NCI-H2081 (cell line): ENCODE measurements at places on chromosomes 1 and 21.

DNA sequence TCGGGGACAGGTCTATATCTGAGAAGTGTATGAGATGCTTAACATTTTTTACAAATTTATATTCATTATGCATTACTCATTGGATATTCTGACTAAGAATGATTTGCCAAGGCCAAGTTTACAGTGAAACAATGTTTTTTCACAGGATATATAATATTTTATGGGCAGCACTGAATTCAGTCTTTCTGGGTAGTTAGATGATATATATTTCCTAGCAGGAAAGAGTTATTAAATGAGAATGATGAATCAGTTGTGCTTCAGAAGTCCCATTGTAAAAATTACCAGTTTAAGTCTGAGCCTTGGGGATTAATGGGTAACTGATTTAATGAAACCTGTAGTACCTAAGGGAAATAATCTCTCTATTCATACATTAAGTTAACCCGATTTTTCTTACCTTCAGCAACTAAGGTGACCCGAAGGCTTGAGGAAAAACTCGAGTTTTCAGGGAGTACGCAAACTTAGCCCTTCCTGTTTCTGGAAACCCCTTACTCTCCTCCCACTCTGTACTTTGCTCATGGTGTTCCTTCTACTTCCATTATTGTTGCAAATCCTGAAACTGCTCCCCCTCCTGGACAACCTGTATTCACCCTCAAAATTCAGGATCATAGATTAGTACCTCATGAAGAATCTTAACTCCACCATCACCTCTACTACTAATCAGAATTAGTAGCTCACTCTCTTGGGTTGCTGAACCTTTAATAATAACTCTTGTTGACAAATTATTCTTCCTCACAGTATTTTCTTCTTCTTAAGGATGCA is 135.1 kb downstream of the AK5 start:
- no peak for DNase-seq

DNA sequence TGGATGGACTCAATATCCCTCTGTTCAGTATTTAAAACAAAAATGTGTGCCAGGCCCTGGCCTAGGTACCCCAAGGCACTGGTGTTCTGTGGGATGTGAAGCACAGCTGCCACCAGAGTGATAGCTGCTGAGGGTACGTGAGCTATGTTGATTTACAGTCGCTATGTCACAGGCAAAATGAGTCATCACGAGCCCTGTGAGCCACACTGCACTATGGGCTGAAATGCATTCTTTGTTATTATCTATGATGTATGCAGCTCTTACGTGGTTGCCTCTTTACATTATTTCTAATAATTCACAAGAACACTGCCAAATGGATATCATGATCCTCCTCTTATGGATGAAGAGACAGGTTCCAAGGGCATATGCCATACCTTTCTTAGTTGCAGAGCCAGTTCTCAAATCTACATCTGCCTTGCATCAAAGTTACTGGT is 2.1 kb downstream of the TEX38 start:
- DNase-seq: no peak

DNA sequence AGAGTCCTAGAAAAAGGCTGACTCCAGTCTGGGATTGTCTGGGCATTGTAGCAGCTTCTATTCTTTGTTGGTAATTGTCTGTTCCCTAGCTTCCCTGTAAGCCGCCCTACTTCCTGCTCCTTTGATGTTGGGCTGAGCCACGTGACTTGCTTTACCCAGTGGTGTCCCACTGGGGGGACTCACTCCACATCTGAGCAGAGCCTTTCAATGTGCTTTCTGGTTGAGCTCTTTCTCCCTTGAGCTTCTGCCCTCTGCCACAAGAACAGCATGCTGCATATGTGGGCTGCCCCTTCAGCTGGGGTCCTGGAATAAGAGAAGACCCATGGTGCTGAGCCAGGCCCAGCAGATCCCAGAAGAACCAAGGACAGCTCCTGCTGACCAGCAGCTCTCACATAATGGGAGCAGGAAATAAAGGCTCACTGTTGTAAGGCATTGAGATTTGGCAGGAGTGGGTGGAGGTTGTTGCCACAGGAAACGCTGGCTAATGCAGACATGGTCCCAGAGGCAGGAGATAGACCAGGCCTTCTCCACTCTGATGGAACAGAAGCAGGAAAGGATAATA is 276.3 kb upstream of the GJB5 start:
- no peak for DNase-seq

DNA sequence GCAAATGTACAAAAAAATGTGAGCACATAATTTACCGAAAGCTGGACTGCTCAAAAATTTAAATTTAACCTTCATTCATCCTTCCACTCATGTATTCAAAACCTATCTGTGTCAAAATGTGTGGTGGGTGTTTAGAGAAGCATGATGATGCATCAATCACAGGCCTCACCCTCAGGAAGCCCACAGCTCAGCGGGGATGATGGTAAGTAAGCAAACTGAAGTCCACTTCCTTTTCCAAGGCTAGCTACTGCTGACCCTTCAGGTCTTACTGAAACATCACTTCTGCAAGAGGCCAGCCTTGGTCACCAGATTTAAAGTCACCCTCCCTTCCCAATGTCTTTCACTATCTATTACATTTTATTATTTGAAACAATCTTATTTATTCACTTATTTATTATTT is 254.5 kb downstream of the DNM3 start:
- DNase-seq: no peak

- DNase-seq: no peak
These were observed 58.4 kb downstream of the PLXNA2 start for GRCh38 chr1:208185801-208186231.

GRCh38 chr1:218474128-218474527 is 129.0 kb downstream of the TGFB2 start:
- no peak for DNase-seq

- DNase-seq: no peak
These were observed 8.0 kb upstream of the SVBP start for GRCh38 chr1:42825036-42825851.

DNA sequence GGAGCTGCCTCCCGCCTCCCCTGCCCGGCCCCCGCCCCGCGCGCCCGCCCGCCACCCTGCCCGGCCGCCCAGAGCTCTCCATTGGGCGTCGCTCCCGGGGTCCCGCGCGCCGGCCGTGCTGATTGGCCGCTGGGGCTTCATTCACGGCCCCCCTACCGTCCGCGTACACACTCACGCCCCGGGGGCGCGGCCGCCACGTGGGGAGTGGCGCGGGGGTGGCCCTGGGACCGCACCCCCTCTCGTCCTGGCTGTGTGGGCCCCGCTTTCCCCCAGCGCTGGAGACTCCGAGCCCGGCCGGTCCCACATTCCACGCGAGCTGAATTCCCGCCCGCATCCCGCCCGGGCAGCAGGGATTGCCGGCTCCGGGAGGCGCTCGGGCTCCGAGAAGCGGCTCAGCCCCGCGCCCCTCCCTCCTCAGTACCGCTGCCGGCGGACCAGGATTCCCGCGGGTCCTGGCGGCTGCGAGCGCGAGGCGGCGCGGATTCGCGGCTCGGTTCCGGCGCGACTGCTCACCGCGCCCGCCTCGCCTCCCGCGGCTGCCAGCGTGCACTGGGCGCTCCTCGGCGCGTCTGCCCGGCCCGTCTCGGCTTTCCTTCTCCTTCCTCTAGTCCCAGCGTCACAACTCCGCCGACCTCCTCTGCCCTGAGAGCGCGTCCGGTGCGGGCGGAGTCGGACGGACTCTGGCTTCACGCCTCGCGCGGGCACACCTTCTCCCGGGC is 450 bp upstream of the POU3F1 start:
- peak; percentile 86 for DNase-seq

DNA sequence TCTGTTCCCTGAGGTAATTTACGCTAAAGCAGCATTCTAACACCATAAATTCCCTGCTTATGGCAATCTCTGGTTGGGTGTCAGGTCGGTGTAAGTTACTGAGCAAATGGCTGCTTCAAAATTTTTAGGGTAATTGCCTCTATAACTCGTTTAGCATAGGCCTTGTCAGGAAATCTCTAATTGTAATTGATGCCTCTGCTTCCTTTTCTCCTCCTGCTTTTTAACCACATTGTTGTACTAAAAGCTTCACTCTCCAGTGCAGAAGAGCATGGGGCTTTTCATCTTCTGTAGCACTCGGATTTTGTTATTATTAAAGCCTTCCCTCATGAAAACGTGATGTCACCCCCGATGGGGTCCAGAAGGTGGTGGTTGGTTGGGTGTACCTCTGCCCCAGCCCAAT is 141.6 kb upstream of the NBPF11 start:
- no peak for DNase-seq

DNA sequence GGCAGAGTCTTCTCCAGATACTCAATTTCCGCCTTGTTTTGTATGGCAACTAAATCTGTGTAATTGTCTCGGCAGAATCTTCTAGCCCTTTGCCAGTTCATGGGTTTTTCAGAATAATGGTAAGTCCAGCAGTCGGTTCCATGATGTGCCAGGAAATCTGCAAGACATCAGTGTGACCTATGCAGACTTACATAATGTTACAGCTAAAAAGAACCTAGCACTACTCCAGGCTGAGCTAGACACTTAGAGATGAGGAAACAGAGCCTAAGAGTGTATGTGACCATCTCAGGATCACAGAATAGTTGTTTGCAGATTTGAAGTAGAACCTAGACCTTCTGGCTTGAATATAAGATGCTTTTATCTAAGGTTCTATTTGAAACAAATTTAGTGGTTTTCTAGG is 2.8 kb downstream of the SELL start:
- DNase-seq: no peak

GRCh38 chr1:17021896-17022295 is 10.2 kb upstream of the ATP13A2 start:
- no peak for DNase-seq

DNA sequence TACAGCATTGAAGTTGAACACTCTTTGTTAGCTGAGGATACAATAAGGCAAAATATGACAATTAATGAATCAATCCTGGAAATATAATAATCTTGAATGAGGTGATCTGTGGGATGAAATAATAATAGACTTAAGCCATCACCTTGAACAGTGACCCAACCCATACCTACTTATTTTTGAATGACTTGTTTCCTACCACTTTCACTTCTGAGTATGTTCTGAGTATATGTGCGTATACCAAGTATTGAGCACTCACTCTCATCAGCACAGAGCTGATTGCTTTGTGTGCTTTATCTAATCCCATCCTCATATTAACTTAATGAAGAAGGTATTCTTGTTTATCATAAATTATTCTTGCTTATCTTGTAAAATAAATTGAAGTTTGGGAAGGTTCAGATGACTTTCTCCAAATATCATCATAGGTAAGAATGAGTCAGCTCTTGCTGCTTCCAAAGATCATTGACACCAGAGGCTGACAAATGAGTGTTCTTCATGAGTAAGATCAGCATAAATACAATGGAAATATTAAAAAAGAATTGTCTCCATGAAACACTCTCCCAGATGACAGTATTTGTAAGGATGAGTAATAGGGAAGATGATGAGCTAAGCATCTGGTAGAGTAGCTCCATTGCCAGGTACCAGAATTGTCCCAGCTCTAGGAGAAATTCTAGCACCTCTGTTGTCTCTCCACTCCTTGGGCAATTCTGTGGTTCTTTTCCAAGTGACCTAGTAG is 198.1 kb upstream of the KIAA0040 start:
- no peak for DNase-seq

DNA sequence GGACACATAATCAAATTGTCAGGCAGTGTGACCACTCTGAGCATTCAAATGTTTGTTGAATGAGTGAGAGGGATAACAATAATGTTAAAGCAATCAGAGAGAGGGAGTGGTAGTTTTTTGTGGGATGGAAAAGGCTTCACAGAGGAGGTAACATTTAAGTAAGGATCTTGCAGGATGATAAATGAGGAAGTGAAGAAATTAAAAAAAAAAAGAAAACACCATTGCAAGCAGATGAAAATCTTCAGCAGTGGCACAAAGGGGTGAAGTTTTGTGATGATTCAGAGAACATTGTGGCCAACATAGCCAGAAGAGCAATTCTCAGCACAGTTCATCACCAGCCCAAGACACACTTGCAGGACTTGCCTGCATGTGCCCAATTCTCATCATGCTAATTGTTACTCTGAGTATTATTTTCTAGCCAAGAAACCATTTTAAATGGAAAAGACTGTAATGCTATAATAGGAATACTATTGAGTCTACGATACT is 35.0 kb downstream of the OVGP1 start:
- no peak for DNase-seq

DNA sequence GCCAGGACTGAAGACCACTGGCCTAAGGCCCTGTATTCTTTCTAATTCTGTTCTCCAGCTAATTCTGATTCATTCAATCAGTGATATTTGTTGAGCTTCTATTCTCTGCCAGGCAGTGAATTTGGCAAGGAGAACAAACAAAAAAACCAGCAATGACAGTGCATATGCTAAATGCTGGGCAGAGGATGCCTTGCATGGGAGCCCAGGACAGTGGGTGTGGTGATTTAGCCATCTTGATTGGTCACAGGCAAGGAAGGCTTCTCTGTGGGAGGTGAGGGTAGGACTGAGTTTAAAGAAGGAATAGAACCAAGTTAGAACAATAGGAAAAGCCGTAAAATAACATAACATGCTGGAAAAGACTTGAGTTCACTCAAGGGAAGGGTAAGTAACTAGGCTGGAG is 9.2 kb upstream of the CPT2 start:
- DNase-seq: no peak

GRCh38 chr1:171379846-171380245 is 65.9 kb downstream of the FMO4 start:
- no peak for DNase-seq

DNA sequence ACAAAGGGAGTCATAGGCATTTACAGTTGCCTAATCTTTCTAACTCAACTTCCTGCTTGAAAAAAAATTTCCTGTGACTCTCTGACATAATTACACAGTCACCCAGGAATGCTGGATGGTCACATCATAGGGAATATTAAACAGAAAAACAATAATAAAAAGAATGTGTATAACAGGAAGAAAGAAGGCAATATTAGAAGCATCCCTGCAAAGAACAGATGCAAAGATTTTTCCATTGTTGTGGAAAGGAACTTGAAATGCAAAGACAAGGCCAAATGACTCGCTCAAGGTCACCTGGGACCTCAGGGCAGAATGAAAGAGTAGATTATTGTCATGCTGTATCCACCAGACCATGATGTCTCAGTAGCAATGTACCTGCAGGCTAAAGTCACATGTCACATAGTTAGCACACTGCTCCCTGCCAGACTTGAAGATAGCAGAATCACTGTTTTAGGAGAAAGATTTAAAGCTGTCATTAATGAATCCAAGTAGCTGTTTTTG is 184.3 kb downstream of the CYYR1 start:
- no peak for DNase-seq

DNA sequence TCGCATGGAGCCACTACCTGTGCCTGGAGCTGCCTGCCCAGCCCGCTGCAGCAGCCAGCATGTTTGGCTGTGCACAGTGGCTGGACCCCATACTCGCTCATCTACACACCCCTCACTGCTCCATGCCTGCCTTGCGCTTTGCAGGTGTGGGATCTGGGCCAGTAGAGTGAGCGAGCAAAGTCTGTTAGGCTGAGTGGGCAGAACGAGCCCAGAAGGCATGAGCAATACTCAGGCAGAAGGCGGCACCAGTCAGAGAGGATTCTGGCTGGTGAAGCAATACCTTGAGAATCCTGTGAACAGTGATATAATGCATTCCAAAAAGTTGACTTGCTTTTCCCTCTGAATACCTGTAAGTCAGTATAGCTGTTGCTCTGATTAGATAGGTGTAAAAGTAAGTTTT is 816.4 kb downstream of the KCNT2 start:
- no peak for DNase-seq

DNA sequence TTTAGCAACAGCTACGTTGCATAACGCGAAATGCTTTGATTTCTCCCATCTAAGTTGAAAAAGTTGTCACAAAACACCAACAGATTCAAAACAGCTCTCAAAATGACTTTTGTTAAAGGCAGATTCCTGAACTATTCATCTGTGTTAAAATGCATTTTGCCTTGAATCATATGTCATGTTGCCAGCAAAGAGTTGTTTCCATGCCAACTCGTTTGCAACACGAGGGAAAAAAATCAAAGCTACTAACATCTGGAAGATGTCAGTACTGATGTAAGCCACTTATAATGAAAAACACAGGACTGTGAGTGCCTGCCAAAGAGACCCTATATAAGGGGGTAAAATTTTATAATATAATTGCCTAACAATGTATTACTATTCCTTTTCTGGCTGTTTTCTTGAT is 182.7 kb upstream of the PTBP2 start:
- no peak for DNase-seq
